Amniotic epithelial cell (primary cell): ENCODE measurements at places on chromosomes 12 and 14.

- no peak for DNase-seq
These were observed 43.8 kb downstream of the RIMBP2 start for GRCh38 chr12:130672089-130672820.

DNA sequence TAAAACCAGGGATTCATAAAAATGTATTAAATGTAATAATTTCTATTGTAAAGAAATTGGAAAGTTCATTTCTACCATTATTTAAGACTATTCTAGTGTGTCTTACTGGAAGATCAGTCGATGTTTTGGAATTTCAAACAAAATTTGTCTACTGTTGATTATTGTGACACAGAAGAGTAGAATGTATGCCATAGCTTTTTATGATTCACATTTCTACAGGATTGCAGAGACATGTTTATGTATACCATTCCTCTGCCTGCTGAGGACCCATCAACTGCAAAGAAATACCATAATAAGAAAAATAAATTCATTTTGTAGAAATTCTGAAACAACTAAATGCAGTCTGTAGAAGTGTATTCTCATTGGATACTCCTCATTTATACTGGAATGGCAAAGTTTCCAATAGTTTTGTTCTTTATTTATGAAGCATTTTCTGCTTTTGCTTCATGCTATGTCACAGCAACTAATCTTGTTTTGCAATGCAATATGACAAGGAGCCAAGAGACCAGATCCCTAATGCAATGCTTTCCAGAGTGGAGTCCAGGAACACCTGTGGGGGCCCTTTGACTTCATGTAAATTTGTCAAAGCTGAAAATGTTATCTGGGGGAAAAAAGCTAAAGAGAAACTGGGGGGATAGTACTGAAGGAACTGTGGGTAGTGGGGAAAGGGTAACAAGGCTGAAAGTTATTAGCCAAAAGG is 172.9 kb upstream of the LRIG3 start:
- peak; percentile 29 for DNase-seq

- DNase-seq: no peak
These were observed 134.6 kb downstream of the PTPRR start for GRCh38 chr12:70785896-70786295.

DNA sequence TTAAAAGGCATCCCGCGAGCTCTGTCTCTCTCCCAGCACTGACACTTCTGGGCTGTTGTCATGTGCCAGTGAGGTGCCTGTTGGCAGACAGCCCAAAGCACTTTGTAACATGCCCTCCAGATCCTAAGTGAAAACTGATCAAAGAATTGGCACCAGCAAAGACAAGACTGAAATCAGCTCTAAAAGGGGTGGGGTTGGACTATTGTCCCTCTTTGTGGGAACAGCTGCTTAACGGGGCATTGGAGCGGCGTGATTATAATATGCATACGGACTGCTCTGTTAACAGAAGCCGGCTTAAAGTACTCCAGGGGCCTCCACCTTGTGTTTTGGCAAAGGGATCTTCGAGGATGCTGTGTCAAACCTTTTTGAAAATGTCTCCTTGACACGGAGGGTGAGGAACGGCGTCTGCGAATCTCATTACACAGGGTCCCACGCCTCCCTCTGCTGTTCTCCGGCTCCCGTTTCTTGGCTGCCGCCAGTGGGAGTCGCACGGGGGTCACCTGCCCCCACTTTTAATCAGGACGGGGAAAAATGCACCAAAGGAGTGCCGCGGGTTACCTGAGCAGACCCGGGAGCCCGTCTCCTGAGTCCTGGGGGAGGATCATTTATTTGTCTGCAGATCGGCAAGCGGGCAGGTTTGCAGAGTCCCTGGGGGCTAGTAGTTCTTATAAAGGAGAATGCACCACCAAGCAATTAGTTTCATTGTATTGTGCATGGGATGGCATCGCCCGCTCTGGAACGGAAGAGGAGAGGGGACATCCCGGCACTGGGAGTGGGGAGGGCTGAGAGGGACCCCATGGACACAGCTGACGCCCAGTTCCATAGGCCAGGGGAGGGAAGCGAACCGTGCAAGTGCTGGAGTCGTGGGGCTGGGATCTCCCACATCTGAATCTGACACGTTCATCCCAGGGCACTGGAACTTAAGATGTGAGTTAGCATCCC is 44.3 kb downstream of the SPRING1 start:
- no peak for DNase-seq

GRCh38 chr12:2335916-2336315 is 283.1 kb downstream of the CACNA1C start:
- DNase-seq: no peak

GRCh38 chr14:91241863-91242262 is 2.6 kb downstream of the GPR68 start:
- no peak for DNase-seq

GRCh38 chr14:51448831-51449670 is 202.7 kb upstream of the FRMD6 start:
- no peak for DNase-seq

DNA sequence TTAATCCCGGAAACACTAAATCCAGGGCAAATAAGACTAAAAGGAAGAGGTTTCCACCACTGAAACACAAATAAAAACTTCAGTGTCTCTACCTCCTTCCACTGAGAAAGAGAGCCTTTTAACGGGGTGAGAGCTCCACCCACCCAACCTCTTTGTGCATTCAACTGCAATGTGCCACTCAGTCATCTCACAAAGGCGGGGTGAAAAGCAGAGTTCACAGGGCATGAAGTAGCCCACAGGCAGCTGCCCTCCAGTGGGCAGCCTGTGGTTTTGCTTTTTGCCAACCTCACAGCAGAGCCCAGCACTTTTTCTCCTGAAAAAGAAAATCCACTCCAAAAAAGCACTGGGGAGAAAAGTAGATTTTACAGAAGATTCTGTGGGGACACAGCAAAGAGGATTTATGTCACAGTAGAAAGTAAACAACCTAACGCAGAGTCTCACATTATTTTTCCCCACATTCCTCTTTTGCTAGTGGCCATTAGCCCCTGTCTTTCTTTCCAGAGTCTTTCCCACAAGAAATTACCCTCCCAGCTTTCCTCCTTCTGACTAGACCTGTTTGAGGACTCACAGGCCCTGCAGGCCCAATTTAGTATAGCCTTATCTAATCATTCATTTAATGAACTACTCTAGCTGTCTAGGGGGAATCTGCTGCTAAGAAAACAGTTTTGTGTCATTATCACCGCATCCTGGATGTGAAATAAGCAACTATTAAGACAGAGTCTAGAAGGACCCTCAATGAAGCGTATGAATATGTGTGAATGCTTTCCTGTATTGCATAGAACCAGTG is 753.8 kb upstream of the FOXG1 start:
- DNase-seq: no peak
